ENCODE measurements at places on chromosomes 2 and 18.

DNA sequence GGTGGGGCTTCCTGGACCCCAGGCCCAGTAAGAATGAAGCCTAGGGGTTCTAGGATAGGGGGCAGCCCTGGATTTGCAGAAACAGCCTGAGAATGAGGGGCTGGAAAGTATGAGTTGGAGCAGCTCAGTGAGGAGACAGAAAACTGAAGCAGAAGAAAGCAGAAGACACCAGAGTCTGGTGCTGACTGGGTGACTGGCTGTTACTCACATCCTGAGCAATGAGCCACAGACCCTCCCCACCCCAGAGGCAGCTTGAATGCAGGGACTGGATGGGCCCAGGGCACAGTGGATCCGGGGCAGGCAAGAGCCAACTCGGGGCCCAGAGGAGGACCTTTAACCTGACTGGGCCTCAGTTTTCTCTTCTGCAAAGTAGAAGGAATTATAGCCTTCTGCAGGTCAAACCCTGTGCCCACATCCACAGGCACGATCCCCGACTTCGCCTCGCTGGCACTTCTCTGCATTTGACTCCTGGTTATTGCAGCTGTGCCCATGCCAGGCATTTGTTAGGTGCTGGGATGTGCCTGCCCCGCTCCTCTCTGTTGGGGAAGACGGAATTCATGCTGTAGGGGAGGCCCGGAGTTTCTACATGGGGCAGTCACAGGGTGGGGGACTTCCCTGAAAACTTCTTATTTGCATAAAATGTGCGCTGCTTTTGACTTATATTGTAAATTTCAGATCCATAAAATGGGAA, 8.5 kb downstream of the STEAP3 start:
- DNase-seq, result no peak

- DNase-seq, result no peak
These were observed 181.9 kb downstream of the CALCRL start for GRCh38 chr2:187266147-187266546.

- DNase-seq, result no peak
These were observed 198.9 kb downstream of the AGAP1 start for GRCh38 chr2:235692671-235693171.

GRCh38 chr2:167386694-167387093, 498.4 kb downstream of the XIRP2 start:
- DNase-seq, result no peak

- no peak for DNase-seq
These were observed 222.9 kb downstream of the PTPRM start for GRCh38 chr18:7789856-7790552.

GRCh38 chr2:169819106-169819505, 5.6 kb downstream of the METTL5 start:
- DNase-seq, result no peak
